ENCODE measurements at places on chromosomes 3 and 15.

GRCh38 chr3:119099785-119100184, 46.2 kb upstream of the TEX55 start:
- DNase-seq, result no peak

DNA sequence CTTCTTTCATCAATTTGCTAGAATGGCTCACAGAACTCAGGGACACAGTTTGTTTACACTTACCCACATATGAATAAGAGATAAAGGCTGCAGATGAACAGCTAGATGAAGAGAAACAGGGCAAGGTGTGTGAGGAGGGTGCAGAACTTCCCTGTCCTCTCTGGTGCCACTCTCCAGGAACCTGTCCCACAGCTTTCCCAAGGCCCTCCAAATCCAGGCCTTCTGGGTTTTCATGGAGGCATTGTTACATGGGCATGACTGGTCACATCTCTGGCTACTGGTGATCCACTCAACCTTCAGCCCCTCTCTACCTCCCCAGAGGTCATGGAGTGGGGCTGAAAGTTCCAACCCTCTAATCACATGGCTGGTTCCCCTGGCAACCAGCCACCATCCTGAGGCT, 73.6 kb downstream of the ITGB5 start:
- DNase-seq, result no peak

DNA sequence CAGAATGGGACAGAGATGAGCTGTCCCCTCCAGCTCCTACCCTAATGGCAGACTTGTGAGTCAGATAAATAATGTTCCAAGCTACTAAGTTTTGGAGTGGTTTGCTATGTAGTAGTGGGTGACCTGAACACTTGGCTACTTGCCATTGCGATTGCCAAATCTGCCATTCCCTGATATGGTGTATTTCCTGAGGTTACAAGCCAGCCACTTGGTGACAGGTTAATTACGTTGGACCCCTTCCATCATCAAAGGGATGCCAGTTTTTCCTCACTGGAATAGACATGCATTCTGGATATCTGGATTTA, 33.6 kb downstream of the MORF4L1 start:
- DNase-seq, result peak; percentile 66

- peak; percentile 90 for DNase-seq
Observed at GRCh38 chr15:75620841-75621391, 4.6 kb downstream of the SNUPN start.

DNA sequence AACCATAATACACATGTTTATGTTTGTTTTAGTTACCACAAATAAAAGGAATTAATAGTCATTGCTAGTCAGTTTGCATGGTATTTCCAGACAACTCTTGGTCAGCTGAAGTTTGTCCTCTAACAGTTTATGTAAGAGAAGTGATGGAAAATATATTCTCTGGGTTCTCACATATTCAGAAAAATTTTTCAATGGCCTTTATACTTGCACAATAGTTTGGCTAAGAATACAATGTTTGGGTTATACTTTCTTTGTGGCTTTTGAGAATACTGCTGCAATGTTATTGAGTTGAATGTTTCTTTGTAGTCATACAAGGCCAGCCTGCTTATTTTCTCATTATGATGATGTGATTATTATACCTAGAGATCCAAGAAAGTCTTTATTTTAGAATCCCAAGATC, 133.9 kb downstream of the RAP2B start:
- DNase-seq, result no peak

- DNase-seq, result no peak
Observed at GRCh38 chr15:33007303-33007855, 187.1 kb downstream of the FMN1 start.

GRCh38 chr15:67253549-67254237, 768 bp downstream of the AAGAB start:
- peak; percentile 14 for DNase-seq

DNA sequence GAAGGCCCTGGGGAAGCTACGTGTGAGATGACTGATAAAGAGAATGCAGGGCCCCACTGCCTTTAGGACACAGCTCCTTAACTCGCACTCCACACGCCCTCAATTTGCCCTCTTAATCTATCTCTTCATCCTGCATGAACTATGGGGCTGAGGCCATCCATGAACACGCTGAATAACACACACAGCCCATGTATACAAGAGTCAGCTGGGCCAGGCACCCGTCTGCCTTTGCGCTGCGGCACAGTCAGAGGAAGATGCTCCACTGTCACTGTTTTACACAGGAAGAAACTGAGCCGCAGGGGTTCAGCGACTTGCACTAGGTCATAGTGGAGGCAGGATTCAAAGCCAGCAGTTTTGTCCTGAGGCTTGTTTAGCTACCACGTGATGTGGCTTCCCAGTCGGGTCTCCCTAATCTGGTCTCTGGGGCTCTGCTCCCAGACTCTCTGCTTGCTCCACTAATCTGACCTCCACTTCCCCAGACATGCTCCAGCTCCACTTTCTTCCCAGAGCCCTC, 43.9 kb downstream of the TLE3 start:
- DNase-seq, result no peak

DNA sequence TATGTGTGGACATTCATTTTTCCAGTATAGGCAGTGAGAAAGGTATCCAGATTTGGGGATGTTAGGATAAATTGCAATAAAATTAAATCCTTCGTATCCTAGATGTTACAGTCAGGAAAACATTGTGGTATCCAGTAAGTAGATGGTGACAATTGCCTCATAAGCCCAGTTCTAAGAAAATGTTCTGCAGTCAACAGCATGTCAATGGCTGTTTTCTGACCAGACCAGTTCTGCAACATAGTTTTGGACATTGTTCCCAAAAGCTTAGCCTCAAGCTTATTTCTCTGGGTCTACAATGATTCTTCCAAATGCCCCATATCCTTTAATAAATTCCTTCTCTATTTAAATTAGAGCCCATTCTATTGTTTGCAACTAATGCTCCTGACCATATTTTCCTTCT, 480.7 kb downstream of the FHIT start:
- no peak for DNase-seq

- DNase-seq, result no peak
Observed at GRCh38 chr3:150265305-150265704, 142.8 kb upstream of the TSC22D2 start.

DNA sequence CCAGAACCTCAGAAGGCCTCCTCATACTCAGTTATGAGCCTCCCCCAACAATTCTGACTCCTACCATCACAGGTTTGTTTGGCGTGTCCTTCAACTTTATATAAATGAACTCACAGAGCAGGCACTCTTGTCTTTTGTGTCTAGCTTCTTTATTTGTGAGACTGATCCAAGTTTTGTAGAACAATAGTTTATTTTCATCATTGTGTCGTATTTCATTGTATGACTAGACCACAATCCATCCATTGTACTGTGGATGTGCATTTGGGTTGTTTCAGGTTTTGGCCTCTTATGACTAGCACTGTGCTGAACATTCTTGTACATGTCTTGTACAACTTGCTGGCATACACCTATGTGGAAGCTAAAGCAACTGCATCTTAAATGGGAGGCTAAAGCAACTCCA, 292.8 kb upstream of the LYSMD4 start:
- DNase-seq, result no peak

- no peak for DNase-seq
Observed at GRCh38 chr3:153762411-153763235, 358.6 kb upstream of the ARHGEF26 start.

DNA sequence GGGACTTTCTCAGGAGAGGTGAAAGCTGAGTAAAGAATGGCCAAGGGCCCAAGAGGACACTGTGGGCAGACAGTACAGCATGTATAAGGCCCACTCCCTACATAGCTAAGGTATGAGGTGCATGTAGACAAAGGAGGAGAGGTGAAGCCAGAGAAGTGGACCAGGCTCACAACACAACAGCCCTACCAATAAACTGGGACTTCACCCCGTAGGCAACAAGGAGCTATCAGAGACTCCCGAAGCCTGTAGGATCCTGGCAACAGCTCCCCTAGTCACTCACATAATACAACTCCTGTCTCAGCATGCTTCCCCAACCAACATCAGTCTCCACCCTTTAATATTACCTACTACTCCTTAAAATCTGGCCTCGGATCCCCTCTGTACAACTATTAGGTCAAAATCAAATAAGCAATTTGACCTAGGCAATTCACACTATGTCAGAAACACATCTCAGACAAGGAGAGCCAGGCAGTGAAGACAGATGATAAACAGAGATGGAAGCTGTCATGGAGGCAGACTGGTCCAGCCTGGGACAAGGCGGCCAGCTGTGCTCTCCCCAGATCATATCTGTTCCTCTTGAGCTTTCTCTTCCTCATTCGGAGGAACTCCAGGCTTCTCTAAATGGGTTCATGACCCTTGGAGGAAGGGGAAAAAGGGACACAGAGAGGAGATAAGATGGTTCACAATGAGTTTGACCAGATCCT, 1.4 kb downstream of the XXYLT1 start:
- DNase-seq, result peak; percentile 3

DNA sequence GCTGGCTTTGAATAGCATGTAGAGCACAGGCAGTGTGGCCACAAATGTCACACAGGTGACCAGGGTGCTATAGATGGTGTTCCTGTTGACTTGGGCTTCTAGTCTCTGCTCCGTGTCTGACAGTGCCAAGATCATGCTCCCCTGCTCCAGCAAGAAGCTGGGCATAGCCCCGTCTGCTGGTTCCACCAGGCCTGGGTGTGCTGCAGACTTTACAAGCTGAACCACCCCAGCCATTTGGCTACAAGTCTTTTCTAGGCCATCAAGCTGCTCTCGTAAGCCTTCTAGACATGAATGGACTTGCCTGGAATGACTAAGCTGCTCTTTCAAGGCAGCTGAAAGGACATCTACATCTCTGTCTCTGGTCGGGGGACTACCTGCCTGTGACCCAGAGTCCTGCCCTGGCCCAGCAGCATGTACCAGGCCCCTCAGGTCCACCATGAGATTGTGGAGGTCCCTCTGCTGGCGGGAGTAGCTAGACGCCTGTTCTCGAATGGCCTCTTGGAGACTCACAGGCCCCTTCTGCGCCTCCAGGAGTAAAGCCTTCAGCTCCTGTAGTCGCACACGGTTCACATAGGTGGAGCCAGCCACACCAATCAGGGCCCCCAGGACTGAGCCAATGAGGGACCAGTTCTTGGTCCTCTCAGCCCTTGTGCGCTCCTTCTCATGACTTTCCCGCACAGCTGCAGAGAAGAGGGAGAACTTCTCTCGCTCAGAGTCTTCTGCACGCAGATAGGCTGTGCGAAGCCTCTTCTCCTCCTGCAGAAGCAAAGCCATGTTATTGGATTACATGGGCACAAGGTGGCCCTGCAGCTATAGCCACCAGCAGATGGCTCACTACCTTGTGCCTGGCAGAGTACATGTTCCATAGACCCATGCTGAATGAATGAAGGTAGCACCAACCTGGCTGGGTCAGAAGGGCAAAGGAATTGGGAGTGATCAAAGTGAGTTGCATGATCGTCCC, 2.8 kb upstream of the PLXNB1 start:
- DNase-seq, result no peak

DNA sequence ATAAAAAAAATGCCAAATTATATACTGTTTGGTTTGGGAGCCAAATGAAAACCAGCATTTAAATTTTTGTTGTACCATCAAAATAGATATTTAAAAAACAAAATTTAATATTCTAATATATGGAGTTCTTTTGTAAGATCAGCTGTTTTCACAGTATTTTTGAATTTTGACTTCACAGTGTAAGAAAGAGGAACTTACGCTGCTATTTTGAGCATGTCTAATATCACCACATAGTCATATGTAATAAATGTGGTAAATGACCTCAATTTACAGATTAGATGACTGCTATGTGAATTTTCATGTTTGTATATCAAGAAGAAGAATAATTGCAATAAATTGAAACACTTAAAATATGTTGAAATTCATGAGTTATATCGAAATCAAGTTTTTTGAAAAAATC, 189.6 kb downstream of the ARRDC4 start:
- no peak for DNase-seq

GRCh38 chr3:33426068-33426467, 14.1 kb downstream of the UBP1 start:
- no peak for DNase-seq

GRCh38 chr3:13567684-13568514, 19.0 kb downstream of the FBLN2 start:
- no peak for DNase-seq

- no peak for DNase-seq
Observed at GRCh38 chr3:155871746-155872158, 1.3 kb downstream of the GMPS start.

- no peak for DNase-seq
Observed at GRCh38 chr3:47865192-47865591, 62.3 kb downstream of the DHX30 start.

- no peak for DNase-seq
Observed at GRCh38 chr15:62453375-62453774, 288.3 kb upstream of the C2CD4B start.

- DNase-seq, result peak; percentile 9
Observed at GRCh38 chr3:23161896-23162570, 41.1 kb upstream of the UBE2E2 start.

- DNase-seq, result no peak
Observed at GRCh38 chr3:178345944-178346343, 190.3 kb upstream of the KCNMB2 start.

- no peak for DNase-seq
Observed at GRCh38 chr15:77533578-77534430, 98.9 kb downstream of the LINGO1 start.

DNA sequence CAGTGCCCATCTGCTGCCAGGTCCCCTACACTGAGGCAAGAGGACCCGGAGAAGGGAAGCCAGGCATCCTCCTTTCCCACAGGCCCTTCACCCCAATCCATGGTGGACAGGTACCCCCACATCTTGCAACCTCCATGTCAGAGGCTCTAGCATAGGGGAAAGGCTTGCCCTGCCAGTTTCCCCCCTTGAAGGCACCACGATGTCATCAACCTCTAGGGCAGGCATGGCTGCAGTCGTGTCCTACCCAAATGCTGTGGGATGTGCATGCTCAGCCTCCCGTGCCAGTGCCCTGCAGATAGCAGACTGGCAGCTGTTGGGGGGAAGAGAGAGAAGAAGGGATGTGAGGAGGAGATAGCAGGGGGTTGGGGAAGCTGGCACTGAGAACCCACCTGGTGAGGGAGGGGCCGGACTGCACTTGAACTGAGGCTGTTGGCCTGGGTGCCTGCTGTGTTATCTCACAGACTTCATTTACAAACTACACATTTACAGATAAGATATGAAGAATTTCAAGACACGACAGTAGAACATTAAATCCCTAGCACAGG, 197.5 kb downstream of the ADAMTS9 start:
- no peak for DNase-seq

All from AG08396 (cell line).